ENCODE measurements at places on chromosomes 1 and 21. TPM values are rescaled to one million over a fixed set of nuclear protein-coding genes. Genes with fewer than 3 reads are reported as not detected.
A peak's percentile ranks its signal among the peaks of the same experiment; 100 is the strongest.

The CNKSR1 gene
- 15.4 TPM for polyA plus RNA-seq

The CORT gene
- polyA plus RNA-seq: 2.6 TPM

DNA sequence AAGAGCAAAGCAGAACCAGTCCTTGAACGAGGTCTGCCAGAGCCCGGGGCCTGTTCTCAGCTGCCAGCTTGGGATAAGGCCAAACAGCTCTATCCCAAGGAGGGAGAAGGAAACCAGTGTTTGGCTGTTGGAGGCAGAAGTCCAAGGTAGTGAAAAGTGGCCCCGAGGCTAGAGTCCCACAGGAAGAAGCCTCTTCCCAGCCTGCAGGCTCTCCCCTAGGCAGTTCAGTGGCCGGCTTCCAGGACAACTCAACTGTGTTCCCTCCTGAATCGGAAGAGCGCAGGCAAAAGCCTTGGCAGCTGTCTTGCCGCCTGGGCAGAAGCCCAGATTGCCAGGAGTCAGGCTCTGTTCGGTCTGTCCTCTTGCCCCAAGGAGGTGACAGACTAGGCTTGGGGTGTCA, 19.3 kb downstream of the QSOX1 start:
- DNase-seq: no peak

- DNase-seq: no peak
Measured at GRCh38 chr1:44820328-44821239, 12.3 kb downstream of the BTBD19 start.

GRCh38 chr1:26190373-26190987, at the start of gene CATSPER4:
CATSPER4 (plus strand) TSS chr1:26190602; CDS start chr1:26190628, 26 bp downstream.
- DNase-seq: peak; percentile 69

DNA sequence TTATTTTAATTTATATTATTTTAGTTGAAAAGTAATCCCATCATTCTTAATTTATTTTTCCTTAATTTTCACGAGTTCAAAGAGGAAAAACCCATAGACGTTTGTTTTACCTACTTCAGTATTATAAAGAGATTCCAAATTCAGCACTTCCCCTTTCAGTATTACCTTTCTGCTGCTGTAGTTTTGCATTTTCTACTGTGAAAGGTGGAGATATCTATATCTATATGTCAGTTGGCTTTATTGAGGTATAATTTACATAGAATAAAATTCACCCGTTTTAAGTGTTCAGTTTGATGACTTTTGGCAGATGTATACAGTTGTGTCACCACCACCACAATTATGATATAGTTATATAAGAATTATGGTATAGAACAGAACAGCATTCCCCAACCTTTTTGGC, 33.0 kb downstream of the MAST2 start:
- DNase-seq: no peak

DNA sequence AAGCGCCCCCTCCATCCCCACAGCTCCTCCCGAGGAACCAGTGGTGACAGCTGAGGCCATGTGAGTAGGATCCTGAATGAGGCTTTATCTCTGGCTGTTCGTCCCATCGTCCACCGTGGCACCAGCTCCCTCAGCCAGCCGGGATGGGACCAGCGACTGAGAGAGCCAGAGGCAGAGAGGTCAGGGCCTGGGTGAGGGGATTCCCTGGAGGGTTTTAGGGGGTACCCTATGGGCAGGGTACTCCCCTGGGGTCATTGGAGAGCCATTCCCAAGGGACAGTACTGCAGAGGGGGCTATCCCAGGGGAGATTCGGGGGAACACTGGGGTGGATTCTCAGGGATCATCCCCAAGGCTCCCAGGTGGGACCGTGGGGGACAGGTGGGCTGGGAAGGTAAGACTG, 2.4 kb downstream of the TMEM125 start:
- DNase-seq: no peak

- no peak for DNase-seq
Measured at GRCh38 chr1:197402189-197402588, 134.1 kb downstream of the CRB1 start.
